Stimulated activated CD8-positive, alpha-beta memory T cell treated with anti-CD3 and anti-CD28 coated beads, Interleukin-2, amount 100 ng/mL, for 1 hour (primary cell): ENCODE measurements at places on chromosomes 5 and 9.

- no peak for DNase-seq
Measured at GRCh38 chr9:90002397-90003271, 397.8 kb downstream of the GADD45G start.

GRCh38 chr5:167576897-167577296 lies 714.5 kb upstream of the WWC1 start:
- no peak for DNase-seq

DNA sequence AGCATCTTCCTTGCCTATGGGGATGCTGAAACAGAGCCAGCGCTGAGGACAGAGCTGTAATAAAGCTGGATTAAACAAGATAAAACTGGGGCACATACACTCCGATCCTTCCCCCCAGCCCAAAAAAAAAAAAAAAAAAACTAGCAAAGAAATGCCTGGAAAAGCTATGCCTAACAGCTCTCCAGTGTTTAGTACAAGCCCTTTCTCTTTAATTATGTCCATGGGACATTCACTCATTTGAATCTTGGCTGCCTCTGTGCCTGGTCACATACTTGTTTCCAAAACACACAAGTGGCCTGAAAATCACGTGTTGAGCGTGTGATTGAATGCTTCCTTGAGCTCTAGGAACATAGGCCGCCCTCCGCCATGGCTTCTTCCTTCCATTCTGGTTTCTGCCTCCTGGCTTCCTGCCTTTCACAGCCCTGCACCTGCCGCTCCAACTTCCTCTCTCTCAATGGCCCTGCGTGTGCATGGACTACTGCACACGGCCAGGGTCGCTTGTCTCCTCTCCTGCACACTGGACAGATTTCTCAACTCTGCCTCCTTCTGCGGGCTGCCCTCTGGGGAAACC lies 111.0 kb upstream of the RETREG1 start:
- no peak for DNase-seq

DNA sequence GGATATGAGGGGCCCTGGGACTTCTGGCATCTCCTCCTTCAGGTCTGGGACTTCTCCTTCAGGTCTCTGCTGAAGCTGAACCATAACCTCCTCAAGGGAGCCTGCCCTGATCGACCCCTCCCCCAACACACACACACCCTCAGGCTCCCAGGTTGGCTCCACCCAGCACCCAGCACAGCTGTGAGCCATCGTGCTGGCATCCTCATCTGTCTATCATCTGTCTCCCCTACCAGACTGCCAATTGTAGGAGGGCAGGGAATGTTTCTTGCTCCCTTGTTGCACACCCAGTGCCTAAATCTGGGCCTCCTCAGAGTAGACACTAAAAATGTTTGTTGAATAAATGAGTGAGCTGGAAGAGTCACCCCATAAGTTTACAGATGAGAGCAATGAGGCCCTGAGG lies 71.4 kb downstream of the LRSAM1 start:
- DNase-seq: no peak

DNA sequence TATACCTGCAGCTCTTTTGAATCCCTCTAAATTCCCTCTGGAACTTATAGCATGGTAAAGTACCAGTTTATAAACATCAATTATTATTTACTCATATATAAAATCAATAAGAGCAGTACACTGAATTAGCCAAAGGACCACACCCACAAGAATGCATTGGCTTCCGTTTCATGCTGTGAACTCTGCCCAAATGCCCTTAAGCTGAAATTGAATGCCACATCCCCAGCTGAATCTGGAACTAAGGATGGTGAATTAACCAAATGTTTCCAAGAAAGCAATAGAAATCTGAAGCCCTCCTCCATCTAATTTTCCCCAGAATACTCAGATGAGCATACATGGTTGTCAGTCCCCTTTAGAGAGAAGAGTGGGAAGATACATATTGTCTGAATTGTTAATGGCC lies 436.4 kb upstream of the FTMT start:
- DNase-seq: no peak

- DNase-seq: no peak
Measured at GRCh38 chr9:69371001-69371400, 46.0 kb downstream of the ENTREP1 start.

GRCh38 chr5:33195431-33196165 lies 245.2 kb upstream of the TARS1 start:
- no peak for DNase-seq
